ENCODE measurements at places on chromosomes 6 and 20. TPM values are rescaled to one million over a fixed set of nuclear protein-coding genes. Genes with fewer than 3 reads are reported as not detected.

The RBBP8NL gene
- not detected for total RNA-seq

The GGTLC1 gene
- total RNA-seq, result not detected

The PAX1 gene
- total RNA-seq, result not detected

The MAP3K4 gene
- 50.9 TPM for total RNA-seq

The VSX1 gene
- total RNA-seq, result not detected

The SLC44A4 gene
- total RNA-seq, result 0.22 TPM

The PSMB9 gene
- 299 TPM for total RNA-seq

DNA sequence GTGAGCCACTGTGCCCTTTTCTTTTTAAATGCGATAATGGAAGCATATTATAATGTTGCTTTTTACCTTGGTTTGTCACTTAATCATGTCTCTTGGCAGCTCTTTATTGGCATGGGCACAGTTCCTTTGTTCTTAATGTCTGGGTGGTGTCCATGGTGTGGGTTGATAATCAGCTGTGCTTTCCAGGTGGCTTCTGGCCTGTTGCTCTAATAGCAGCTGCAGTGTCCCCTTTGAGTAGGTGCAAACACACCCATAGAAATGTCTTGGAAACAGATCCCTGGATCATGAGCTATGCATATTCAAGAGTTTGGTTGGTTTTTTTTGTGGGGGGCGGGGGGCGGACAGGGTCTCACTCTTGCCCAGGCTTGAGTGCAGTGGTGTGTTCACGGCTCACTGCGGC, 29.9 kb downstream of the EFCAB8 start:
- DNase-seq, result no peak

GRCh38 chr6:57173886-57174510, 1.9 kb downstream of the BAG2 start:
- no peak for DNase-seq

DNA sequence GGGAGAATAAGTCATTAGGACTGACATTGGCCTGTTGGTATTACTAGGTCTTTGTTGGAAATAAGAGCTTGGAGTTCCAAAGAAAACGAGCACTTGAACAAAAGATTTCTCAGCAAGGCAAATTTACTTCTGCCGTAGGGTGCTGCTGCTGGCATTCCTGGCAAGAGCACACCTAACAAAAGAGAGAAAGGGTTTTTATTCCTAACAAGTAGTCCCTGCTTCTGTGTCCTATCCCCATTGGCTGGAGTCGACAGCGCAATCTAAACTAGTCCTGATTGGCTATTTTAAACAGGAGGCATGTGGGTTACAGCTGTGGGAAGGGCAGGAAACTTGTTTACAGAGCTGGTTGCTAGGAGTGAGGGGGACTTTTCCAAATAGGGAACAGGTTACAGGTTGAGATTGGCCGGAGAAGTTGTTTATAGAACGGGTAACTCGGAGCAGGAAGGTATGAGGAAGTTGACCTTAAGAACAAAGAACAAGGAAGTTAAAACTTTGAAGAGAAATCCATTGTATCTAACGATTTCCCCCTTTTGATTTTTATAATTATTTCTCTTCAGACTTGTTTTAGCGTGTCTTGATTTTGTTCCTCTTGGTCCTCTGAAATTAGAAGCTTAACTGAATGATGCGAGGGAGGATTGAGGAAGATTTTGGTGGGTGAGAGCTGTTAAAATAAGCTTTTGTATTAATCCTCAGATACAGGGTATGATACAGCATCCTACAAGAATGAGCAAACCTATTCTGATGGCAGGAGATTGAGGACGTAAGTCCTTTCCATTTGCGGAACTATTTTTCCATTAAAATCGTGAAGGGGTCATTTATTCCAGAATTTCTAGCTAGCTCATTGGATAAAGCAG, 3.4 kb upstream of the ZNFX1 start:
- DNase-seq, result no peak

DNA sequence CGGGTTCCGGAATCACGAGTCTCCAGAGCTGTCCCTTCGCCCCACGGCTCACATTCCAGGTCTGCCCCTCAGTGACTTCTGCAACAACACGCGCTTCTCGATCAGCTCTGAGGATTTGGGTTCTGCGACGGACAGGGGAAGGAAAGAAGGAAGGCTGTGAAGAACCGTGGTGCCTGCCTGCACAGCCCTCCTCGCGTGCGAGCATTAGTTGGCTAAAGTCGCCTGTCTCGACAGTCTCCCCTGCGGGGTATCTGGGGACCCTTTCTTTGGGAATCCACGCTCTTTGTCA, 23.1 kb downstream of the VPS52 start:
- DNase-seq, result peak; percentile 54

GRCh38 chr6:158762787-158763433, 56.3 kb downstream of the EZR start:
- no peak for DNase-seq

- no peak for DNase-seq
Measured at GRCh38 chr20:33481431-33481941, 8.4 kb upstream of the CBFA2T2 start.

- peak; percentile 12 for DNase-seq
Measured at GRCh38 chr6:134908906-134909516, 40.9 kb downstream of the ALDH8A1 start.

- DNase-seq, result no peak
Measured at GRCh38 chr6:37557645-37558114, 58.0 kb upstream of the CCDC167 start.

DNA sequence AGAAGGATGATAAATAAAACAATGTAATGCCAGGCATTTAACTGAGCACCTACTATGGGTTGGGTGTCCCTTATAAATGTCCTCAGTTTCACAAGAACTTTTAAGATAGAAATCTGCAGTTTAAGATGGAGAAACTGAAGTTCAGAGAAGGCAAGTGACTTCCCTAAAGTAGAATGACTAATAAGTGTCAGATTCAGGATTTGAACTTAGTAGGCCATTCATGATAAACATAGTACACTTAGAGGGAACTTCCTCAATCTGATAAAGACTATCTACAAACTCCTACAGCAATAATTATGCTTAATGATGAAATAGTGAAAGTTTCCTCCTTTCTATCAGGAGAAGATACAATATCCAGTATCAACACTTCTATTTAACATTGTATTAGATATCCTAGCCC, 43.9 kb downstream of the NCR2 start:
- DNase-seq, result no peak

DNA sequence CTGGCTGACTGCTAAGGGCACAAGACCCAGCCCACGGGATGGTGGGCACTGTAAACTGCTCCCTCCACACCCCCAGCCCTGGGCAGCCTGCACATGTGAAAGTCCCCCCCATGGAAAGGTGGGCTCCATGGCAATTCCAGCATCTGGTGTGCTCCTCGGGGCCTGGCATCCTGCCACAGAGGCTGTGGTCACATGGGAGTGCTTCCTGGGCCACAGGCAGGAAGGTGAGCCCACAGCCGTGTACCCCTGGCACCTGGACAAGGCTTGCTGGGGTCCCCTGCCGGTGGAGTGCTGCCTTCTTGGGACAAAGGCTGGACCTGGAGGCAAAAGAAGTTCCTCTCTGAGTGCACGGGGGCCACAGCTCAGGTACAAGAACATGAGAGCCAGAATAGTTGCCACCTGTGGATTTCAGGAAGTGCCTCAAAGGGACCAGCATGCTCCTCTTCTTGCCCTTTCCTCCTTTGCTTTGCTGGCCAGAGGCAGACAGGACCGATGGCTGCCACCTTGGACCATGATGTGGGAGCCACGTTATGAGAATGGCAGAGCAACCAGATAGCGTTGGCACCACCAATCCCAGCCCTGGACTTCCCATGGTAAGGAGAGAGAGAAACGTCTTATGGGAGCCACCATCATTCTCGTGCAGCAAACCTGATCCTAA, 120.2 kb upstream of the MLN start:
- no peak for DNase-seq

- no peak for DNase-seq
Measured at GRCh38 chr6:22284666-22285065, 12.2 kb downstream of the PRL start.

GRCh38 chr20:56676001-56676400, 46.9 kb downstream of the TFAP2C start:
- DNase-seq, result no peak

GRCh38 chr6:18388271-18388670, 1.1 kb downstream of the RNF144B start:
- DNase-seq, result no peak

DNA sequence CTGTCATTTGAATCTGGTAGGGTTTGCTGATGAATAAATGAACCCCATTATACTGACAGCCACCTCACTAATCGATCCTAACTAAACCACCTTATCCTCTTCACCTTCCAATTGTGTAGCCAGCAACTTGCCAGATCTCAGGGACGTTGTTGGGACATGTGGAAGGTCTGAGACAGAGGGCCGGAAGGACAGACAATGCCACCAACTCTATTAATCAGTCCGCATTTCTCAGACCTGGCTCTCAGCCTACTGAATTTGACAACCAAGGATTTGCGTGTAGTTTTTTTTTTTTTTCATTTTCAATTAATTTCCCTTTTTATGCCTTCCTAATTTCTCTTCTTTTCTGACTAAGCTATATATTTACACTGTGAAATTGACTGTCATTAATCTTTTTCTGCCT, 122.5 kb downstream of the CARMIL1 start:
- no peak for DNase-seq

- no peak for DNase-seq
Measured at GRCh38 chr6:13205106-13205505, 123.2 kb downstream of the TBC1D7 start.

- DNase-seq, result no peak
Measured at GRCh38 chr6:46113370-46113769, 16.4 kb upstream of the ENPP4 start.

DNA sequence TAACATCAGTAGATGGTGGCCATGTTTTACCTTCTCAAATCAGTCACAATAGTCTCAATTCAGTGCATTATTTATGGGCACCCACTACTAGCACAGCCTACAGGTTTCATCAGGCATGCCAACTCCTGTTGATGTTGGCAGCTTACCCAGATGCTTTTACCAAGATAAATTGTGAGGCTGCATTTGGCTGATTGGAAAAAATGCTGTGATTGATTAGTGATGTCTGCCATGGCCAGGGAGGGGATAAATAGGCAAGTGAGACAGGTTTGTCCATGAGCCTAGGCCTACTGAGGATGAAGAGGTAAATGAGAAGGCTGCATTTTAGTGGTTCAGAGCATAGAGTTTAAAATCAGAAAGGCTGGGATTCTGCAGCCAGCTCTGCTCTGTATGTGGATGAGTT, 227.1 kb downstream of the NFATC2 start:
- DNase-seq, result no peak

GRCh38 chr6:150719099-150719766, 119.5 kb downstream of the PLEKHG1 start:
- no peak for DNase-seq

DNA sequence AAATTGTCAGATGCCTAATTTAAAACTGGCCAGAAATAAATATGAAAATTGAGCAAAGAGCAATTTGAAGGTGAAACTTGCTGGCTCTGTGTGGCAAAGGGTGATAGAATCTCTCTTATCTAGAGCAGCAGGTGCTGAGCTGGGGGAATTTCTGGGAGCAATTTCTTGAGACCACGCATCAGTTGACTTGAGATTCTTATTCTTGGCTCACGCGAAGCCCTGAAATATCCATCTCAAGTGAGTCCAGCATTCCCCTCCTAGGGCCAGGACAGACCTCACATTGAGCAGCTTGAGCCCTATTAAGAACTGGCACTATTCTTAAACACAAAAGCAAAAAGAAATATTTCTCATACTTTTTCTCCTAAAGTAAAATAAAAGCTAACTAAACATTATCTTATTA, 66.3 kb downstream of the MAP7 start:
- no peak for DNase-seq

- DNase-seq, result no peak
Measured at GRCh38 chr6:44442833-44443444, 55.4 kb downstream of the CDC5L start.

GRCh38 chr6:15736297-15736696, 73.5 kb upstream of the DTNBP1 start:
- no peak for DNase-seq

- DNase-seq, result no peak
Measured at GRCh38 chr20:43387737-43388136, 70.0 kb upstream of the SRSF6 start.

DNA sequence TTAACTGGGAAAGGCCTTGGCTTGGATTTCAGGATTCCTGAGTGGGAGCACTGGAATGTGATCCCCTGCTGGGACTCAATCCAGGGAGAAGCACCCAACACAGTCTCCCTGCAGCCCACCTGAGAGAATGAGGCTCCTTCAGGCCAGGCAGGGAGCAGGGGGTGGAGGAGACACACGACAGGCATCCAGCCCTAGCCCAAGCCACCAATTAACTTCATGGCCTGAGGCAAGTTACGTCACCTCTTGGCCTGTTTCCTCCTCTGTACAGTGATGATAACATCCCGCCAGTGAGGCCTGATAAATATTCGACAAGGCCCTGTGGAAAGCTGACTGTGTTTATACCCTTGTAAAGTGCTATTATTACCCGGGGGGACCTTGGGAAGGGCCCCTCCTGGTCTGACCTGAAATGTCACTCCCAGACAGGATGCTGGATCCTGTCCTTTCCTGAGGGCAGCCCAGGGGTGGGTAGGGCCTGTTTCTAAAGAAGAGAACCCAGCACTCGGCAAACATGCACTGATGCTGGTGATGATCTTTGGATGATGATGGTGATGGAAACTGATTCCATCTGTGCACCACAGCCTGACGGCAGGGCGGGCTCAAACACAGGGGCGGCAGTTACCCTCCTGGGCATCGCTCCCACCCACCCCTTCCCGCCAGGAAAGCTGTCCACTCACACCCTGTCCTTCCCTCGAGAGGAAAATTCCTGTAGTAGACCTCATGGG, 12.4 kb downstream of the FRS3 start:
- DNase-seq, result no peak

- DNase-seq, result no peak
Measured at GRCh38 chr20:46683668-46683938, 5.6 kb downstream of the TP53RK start.

GRCh38 chr6:160386869-160387530, 38.8 kb downstream of the SLC22A3 start:
- no peak for DNase-seq

GRCh38 chr6:136809091-136809860, 13.1 kb upstream of the PEX7 start:
- DNase-seq, result no peak

GRCh38 chr20:63129991-63130657, 85.8 kb downstream of the YTHDF1 start:
- no peak for DNase-seq

- no peak for DNase-seq
Measured at GRCh38 chr6:112254921-112255320, 554 bp upstream of the LAMA4 start.

DNA sequence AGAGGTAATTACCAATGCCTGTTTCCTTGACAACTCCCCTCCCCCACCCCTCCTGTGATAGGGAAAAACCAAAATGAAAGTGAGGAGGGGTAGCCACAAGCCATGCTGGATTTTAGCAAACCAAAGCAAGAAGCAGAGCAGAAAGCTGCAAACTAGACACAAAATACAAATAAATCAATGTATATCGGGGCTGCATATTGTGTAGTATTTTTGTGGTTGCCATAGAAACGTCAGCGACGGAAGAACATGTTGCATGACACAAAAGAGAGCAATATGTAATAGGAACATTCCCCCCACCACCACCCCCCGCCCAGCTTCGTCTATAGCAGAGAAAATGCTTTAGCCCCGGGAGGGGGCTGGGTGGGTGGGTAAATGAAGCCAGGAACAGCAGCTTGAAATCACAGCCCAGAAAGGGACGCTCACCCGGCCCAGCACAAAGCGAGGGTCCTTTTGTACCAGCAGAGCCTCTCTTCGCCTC, 548 bp downstream of the AGPAT4 start:
- peak; percentile 16 for DNase-seq

Data from activated T-cell treated with anti-CD3 and anti-CD28 coated beads, Interleukin-2, amount 50 U/mL, for 72 hours (primary cell).